ENCODE measurements at places on chromosomes 3 and 15. TPM values are rescaled to one million over a fixed set of nuclear protein-coding genes. Genes with fewer than 3 reads are reported as not detected.

Gene EOMES
- 0.53 TPM for total RNA-seq

Gene ARGFX
- total RNA-seq: not detected

Gene BAHD1
- total RNA-seq: 25.9 TPM

- H3K27me3 ChIP-seq: no peaks in the 10 kb centered on the region
- H3K27ac ChIP-seq: no peak overlapping the region
- H3K36me3 ChIP-seq: no peaks in the 10 kb centered on the region
- DNase-seq: no peak
Measured at GRCh38 chr3:157650172-157650571, 147.0 kb upstream of the VEPH1 start.
